ENCODE measurements at places on chromosomes 3 and 15.

DNA sequence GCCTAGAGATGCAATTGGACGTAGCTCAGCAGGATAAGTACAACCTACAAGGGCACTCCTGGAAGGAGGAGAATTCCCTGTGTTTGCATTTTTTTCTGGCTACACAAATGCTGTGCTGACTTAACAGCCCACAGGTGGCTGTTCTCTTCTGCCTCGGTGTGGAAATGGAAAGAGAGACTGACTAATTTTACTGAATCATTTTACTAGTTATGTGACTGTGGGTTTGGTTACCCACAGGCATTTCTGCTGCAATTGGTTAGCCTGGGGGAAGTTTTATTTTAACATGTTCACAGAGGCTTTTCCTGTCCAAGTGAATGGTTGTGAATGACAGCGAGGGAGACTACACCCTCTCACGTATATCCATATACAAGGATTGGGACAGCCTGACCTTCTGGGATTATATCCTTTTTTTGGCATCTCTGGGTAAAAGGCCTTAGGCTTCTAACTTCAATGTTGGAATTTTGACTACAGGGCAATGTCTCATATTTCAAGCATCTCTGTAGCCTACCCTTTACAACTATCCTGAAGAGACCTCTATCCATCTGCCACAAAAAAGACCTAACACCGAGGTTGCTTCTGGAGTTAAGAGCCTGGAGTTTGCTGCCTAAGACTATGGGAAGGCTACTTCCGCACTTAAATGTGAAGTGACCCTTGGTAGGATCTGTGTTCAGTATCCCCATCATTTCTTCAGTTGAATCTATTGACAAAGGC is 67.2 kb upstream of the TP63 start:
- DNase-seq: peak; percentile 90

DNA sequence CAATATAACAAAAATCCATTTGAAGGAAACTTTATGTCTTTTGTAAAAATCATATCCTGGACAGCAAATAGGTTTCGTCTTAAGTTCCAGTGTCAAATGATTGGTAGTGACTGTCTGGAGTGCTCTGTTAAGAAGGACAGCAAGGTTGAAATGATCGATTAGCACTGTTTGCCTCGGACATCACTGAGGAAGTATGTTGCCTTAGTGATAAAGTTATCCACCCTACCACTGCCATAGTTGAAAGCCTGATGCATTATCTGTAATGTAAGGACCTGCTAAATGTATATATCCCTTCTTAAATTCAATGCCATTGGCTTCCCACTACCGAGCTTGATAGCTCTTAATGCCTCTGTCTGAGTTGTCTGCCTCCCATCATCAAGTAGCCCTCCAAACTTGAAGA is 70.0 kb downstream of the CFAP20DC start:
- no peak for DNase-seq

DNA sequence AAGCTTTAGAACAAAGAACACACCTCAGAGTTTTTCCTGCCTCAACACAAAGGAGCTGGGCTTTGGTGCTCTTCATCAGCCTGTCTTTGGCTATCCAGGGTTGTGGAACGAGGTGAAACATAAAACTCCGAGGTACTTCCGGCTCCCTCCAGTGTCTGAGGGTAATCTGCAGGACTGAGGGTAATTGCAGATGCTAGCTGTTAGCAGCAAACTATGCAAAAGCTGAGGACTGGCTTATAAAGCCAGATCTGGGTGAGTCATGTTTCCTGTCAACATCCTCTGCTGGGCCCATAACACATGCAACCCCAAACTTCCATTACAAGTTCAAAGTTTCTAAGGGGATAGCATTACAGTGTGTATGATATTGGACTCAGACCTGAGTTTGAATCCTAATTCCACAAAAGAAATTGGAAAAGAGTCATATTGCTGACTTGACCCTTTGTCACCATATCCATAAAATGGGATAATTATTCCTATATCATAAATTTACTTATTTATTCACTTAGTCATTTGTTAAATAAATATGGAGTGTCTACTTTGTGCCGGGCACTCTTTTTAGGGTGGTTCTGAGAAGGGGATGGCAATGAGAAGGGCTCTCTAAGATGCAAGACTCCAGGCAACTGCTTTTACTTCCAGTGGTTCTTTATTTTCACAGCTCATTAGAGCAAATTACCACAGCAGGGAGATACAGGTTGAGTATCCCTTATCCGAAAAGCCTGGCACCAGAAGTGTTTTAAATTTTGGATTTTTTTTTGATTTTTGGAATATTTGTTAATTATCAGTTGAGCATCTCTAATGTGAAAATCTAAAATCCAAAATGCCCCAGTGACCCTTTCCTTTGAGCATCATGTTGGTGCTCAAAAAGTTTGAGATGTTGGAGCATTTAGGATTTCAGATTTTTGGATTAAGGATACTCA is 9.5 kb upstream of the TRIM69 start:
- DNase-seq: peak; percentile 92

DNA sequence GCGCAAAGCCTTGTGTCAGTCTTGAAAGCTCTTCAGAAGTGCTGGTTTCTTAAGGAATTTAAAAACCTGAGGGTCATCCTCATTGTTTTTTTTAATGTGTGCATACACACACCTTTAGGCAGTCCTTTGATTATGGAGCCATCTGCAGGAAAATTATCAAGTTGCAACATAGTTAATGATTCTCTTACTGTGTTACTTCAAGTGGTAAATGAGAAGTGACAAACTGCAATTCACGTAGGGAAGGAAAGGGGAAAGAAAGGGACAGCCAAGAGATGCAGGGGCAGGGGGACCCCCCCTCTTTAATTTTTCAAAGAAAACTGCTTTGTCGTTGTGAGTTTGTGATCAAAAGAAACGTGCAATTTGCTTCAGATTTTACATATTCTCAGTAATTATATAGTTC is 162.4 kb upstream of the CGNL1 start:
- peak; percentile 63 for DNase-seq

DNA sequence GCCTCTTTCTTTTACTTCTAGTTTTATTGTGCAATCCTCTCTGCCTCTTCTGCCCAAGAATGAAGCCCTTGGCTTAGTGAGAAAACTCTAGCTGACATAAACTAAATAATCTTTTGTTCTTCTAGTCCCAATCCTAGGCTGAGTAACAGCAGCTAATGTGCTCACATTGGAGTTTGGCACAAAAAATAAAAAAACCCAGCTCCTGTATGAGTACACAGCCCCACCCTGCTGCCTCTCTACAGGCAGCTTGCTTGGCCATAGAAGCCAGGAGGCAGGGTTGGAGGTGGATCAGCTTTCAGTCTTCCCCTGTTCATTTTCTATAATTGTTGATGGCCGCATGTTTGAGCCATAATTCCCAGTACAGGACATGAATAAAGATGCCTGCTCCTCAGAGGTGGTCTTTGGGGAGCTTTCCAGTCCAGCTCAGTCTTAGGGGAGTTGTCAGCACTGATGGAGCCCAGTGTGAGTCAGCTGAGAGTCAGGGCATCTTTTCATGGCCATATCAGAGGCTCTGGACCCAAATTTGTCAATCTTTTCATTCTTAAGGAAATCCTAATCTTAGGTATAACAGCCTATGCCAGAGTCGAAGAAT is 46.7 kb downstream of the RTP1 start:
- DNase-seq: peak; percentile 50

GRCh38 chr3:111193472-111193871 is 121.9 kb downstream of the NECTIN3 start:
- DNase-seq: no peak

- no peak for DNase-seq
Observed at GRCh38 chr3:110625201-110625747, 446.3 kb upstream of the NECTIN3 start.

DNA sequence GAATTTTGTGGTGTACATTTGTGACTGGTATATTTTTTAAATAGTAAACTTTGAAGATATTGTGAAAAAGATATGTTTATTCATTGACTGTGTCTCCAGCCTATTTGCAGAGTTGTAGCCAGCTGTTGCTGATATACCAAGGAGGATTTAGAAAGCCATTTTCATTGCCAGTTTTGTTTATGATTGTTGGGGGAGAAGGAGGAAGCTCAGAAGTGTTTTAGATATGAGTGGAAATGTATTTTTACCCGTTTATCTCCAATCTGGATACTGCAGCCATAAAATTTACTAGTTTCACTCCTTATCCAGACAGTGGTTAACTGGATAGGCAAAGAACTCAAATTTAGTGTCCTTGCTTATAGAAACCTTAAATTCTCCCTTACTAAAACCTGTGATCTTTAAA is 18.8 kb downstream of the ATP11B start:
- no peak for DNase-seq

DNA sequence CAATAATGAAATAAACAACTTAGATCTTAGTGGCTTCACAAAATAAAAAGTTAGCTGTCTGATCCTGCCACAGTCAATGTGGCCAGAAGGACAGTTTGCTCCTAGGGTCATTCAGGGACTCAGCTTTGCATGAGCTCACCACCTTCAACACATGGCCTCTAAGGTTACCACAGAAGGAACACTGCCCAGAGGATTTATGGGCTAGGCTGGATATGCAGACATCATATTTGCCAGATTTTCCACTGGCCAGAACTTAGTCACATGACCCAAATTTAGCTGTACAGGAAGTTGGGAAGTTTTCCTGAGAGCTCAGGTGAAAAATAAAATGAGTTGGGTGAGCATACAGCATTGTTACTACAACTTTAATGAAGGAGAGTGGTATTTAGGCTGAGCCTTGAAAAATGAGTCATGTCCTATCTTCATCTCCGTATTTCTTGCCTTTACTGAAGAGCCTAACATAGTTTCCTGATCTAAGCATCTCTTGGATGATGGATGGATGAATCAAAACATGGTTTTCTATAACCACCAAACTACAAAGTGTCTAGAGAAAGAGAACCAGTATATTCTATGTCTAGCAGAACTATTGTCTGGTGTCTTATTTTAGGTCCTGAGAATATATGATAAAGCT is 54.9 kb upstream of the TMEM108 start:
- DNase-seq: no peak

- DNase-seq: no peak
Observed at GRCh38 chr3:156716105-156716862, 41.9 kb downstream of the TIPARP start.

- DNase-seq: no peak
Observed at GRCh38 chr3:60931452-60931851, 319.8 kb downstream of the FHIT start.

DNA sequence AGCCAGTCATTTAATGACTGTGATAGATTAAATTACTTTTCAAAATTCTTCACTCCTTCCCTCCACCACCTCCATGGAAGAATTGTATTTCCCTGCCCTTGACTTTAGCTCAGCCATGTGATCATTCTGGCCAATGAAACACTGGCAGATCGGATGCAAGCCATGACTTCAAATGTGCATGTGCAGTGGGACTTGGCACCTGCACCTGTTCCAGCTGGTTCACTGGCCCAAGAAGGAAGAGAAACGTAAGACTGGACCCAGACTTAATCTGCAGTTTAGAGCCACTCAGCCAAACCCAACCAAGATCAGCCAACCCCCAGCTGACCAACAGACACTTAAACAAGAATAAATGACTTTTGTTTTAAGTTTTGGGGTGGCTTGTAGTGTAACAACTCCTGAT is 11.8 kb downstream of the DPH3 start:
- no peak for DNase-seq

- DNase-seq: peak; percentile 9
Observed at GRCh38 chr3:33645060-33645647, 72.9 kb downstream of the CLASP2 start.

- no peak for DNase-seq
Observed at GRCh38 chr15:92877416-92877815, 22.7 kb upstream of the CHD2 start.

GRCh38 chr15:77582763-77583162 is 49.9 kb downstream of the LINGO1 start:
- no peak for DNase-seq

DNA sequence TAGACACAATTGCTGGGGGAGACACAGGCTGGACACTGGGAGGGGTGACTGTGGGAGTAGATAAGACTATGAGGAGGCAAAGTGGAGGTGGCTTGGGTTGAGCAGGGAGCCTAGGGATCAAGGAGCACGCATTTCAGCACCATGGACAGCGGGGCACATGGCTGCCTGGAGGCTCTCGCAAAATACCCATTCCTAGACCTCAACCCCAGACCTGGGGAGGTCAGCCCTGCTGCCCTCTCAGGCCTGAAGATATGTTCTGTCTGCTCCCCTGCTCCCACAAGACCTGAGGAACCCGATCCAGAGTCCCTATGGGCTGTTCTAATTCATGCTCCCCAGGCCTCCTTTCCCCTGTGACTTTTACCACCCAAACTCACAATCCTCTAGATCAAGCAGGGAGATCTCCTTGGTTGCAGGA is 16.0 kb upstream of the CPEB1 start:
- peak; percentile 61 for DNase-seq

DNA sequence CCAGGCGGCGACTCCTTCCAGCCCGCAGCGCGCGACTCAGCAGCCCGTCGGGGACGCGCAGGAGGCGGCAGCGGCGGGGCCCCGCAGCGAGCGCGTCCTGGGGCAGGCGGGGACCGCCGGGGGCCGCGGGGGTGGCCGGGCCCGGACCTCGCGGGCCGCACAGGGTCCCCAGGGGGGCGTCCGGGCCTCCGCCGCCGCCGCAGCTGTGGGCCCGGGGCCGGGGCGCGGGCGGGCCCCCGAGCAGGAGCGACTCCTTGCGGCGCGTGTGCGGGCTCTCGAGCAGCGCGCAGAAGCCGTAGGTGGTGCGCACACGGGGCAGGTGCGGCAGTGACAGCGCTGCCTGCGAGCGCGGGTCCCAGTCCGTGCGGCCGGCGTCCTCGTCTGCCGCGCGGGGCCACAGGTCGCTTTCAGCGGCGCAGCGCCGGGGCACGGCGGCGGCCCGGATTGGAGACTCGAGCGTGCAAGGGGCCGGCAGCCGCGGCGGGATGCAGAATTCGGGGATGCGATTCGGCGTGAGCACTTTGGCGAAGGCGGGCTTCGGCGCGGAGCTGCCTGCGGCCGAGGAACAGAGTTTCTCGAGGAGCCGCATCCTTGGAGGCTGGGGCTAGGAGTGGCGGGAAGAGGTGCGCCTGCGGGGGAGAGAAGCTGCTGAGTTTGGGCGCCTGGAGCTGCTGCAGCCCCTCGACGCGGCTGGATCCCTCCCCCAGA is 535 bp downstream of the C2CD4B start:
- no peak for DNase-seq

- peak; percentile 48 for DNase-seq
Observed at GRCh38 chr3:142844339-142844977, 44.4 kb downstream of the PCOLCE2 start.

DNA sequence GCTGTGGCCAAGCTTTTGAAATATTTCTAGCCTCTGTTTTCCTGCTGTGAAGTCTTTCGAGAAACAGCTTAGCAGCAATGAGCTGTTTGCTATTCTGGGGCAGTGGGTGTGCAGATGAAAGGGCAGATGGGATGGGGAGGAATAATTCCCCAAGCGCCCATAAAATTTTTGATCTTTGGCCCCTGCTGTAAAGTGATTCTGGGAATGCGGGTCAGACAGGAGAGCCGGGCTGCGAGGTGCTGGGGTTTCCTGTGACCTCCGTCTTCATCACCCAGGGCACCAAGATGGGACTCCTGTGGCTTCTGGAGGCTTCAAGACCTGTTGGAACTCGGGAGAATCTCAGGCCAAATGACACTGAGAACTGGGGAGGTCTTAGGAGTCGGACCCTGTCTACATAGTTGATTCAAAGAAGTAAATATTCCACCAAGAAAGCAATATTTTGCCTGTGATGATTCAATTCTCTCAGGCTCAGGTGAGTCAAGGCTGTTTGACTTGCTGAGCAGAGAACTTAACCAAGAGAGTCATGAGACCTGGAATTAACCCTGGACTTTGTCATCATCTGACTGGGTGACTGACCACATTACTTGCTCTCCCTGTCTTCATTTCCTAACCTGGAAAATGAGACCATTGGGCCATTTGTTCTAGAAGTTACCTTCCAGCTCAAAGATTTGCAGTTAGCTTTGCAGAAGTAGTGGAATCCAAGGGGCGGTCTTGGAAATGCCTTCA is 86.4 kb downstream of the POLR2M start:
- DNase-seq: no peak

- no peak for DNase-seq
Observed at GRCh38 chr3:10194328-10195071, 29.8 kb downstream of the IRAK2 start.
